SJCRH30 (cell line): ENCODE measurements at places on chromosomes 6 and 20.
A peak's percentile ranks its signal among the peaks of the same experiment; 100 is the strongest.

DNA sequence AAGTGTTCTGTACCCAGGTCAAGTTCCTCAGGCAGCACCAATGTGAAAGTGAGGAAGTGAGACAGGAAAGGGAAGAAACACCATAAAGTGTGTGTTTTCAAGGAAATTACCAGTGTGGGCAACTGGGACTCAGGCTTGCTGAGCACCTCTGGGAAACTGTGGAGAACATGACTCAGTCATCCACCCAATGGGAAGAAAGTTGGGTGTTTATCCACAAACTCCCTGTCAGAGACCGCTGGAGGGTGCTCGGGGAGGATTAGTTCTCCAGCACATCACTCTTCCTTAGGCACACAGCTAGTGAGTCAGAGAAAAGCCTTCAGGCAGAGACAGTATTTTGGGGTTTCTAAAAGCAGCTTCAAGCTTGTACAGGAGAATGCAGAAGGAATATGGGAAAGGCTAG is 93.6 kb downstream of the PCSK2 start:
- DNase-seq = no peak

DNA sequence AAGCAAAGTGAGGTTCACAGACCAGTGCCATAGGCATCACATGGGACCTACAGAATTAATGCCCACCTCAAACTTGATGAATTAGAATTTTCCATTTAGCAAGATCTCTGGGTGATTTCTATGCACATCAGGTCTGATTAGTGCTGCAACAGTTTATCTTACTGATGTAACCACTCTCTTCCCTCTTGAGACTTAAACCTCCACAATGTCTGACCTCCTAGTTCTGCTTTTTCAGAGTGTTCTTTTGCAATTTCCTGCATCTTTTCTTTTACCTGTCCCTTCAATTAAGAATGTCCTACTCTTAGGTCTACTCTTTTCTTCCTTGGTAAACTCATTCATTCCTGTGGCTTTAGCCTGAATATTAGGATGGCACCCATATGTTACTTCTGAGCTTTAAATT is 615.3 kb downstream of the TFAP2A start:
- DNase-seq = no peak

GRCh38 chr6:166512567-166512966 is 73.9 kb downstream of the RAMACL start:
- DNase-seq = no peak

- DNase-seq = no peak
Observed at GRCh38 chr20:53033176-53033575, 61.0 kb downstream of the TSHZ2 start.

GRCh38 chr6:123213921-123214320 is 217.9 kb downstream of the CLVS2 start:
- DNase-seq = no peak

DNA sequence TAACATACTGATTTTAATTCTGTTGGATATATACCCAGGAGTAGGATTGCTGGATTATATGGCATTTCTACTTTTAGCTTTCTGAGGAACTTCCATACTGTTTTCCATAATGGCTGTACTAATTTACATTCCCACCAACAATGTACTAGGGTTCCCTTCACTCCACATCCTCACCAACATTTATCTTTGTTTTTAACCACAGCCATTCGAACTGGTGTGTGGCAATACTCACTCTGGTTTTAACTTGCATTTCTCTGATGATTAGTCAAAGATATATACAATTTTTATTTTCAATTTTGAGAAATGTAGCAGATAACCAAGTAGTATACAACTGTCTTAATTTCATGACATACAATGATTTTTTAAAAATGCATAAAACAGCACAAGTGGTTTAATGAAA is 30.3 kb upstream of the ADGRG6 start:
- no peak for DNase-seq

GRCh38 chr6:149961728-149962425 is 1.9 kb upstream of the ULBP1 start:
- peak; percentile 65 for DNase-seq

- DNase-seq = peak; percentile 47
Observed at GRCh38 chr20:137668-138490, 4.5 kb upstream of the DEFB126 start.

DNA sequence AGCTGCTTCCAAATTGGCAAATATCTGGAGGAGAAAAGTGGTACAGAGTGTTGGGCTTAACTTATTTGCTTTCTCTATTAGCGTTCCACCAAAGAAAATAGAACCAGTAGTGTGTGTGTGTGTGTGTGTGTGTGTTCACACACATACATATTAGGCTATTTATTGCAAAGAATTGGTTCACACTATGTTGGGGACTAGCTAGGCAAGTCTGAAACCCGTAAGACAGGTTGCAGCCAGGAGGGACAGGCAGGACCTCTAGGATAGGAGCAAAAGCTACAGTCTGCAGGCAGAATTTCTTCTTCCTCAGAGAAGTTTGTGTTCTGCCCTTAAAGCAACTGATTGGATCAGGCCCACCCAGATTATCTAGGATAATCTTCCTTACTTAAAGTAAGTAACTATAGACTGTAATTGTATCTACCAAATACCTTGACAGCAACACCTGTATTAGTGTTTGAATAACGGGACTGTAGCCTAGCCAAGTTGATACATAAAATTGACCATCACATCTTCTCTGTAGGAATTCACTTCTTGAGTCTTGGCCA is 12.8 kb downstream of the KCTD20 start:
- DNase-seq = no peak

DNA sequence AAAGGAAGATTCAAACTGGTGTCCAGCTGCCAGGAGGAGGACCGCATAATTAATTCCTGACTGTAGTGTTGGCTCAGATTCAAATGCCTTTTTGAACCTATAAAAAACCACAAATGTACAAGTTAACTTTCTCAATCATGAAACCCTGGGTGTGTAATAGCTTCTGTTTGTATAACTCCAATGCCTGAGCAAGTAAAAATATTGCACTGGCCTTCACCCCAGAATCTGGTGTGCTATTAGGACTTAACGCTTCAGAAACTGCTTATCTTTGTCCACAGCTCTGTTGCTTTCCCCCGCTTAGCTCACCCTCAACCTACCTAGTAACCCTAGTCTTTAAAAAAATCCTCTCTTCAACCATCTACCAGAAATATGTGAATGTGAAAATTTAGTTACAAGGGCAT is 119.1 kb upstream of the MAP7 start:
- peak; percentile 83 for DNase-seq

GRCh38 chr6:154491567-154492470 is 18.7 kb downstream of the CNKSR3 start:
- no peak for DNase-seq

DNA sequence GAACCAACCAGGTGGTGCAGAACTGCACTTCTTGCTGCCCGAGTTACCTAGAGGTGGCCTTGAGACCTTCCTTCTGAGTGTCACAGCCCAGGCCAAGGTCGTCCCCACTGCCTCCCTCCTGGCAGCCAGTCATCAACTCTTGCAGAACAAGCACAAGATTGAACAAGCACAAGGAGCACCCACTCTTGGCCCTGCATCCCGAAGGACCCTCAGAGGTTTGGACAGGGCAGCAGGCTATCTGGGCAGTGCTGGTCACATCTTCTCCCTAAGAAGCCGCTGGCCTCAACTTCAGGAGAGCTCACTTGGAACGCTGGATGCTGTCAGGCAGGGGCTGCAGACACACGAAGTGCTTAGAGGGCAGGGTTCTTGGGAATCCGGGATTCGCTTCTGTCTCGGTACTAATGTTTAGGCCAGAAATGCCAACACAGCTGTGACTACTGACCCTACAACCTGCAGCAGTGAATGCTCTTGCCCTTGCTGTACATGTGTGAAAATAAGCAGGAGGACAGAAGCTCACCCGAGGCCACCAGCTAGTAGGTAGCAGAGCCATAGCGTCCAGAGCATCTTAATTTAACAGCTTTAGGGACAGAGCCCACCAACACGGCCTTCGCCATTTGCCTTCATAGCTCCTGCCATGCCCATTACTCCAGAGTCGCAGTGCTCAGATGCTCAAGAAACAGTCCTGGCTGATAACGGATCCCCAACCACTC is 4.0 kb upstream of the ACSS1 start:
- no peak for DNase-seq

DNA sequence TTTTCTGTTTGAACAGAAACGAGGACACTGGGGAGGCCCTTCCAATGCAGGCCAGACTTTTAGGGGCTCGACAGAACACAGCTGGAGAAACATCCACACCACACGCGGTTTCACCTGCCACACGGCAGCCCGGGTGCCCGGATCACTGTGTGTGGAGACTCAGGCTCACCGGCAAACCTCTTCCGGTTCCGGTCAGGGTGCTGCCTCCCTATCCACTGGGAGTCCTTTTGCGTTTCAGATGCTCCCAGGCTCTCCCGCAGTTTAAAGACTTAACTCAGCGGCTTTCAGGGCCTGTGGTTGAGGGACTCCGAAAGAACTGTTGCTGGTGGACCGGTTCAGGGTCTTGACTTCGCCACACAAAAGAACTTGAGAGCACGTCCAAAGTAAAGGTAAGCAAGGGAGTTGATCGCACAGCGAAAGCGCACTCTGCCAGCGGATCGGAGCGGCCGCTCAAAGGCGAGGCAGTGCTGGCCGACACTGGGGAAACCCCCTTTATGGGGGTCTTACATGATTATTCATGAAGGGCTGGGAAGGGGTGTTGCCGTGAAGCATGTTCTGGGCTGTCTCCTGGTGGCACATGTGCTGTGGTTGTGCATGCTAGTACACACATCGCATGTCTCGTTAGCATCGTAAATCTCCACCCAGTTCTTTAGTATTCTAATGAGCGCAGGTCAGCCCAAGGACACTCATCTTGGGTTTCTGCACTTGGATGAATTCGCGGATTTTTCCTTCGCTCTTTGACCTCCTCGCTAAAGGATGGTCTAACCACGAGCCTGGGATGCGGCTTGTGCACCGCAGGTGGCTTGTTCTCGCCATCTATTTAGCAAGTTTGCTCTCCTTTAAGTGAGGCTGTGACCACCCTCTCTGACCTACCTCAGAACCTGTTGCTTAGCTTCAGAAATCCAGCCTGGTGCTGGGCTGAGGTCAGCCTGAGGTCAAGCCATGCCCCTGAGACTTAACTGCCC is 180.3 kb downstream of the CDH26 start:
- no peak for DNase-seq

GRCh38 chr6:114762145-114762544 is 419.3 kb upstream of the HS3ST5 start:
- no peak for DNase-seq

DNA sequence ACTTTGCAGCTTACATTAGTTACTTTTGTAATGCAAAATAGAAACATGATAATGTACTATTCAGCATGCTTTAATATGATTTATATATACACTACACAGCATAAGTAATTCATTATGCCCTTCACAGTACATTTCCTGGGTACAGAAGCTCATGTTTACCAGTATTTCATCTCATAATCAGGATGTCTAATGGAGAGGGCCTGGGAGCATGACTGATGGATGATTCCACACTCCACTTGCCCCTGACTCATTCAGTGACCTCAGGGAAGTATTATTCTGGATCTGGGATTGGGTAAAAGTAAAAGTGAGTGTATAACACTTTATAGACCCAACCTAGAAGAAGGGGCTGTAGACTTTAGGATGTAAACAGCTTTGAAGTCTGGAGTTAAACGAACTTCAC is 31.4 kb upstream of the BACH2 start:
- no peak for DNase-seq

DNA sequence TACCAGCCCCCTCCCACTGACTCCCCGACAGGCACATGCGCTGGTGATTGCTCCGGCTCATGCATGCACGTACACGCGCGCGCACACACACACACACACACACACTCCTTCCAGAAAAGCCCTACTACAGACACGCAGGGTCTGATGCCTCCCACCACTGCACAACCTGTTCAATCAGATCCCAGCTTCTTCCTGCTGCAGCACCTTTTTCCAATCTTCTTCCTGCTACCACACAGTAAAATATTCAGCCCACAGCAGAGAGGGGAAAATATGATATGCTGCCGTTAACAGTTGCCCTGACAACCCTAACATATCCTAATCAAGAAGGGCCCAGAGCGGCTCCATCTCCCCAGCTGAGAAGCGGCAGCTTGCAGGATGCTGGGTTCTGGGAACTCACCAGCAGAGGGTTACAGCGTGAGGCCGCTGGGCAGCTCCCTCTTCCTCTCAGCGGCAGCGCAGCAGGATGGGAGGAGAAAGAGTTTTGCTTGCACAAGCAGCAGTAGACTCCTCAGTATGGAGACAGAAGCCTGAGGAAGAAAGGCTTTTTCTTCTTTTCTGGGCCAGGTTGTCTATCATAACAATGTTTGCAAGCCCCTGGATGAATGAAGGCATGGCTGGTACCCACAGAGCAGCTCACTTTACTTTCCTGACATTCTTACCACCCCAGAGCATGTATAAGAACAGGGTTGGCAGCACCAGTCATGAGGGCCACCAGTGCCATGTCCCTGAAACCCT is 23.9 kb downstream of the MAP7 start:
- no peak for DNase-seq

- no peak for DNase-seq
Observed at GRCh38 chr6:119891644-119892043, 542.1 kb upstream of the MAN1A1 start.

DNA sequence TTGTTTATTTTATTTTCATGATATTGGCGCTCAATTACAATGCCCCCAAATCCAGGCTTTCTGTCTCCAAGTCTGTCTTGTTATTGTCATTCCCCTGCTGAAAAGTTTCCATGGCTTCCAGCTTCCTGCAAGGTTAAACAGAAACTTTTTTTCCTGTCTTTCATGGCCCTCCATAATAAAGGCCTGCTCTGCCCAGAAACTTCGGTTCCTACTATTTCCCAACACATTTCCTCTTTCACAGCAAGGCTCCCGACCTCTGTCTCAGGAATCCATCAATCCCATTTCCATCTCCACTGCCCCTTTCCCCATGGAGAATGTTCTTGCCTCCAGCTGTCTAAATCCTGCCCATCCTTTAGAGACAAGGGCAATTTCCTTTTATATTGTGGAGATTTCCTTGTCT is 365.2 kb upstream of the JARID2 start:
- no peak for DNase-seq

GRCh38 chr6:107215334-107215733 is 100.0 kb upstream of the BEND3 start:
- no peak for DNase-seq

- no peak for DNase-seq
Observed at GRCh38 chr6:7578931-7579330, 11.1 kb upstream of the SNRNP48 start.

DNA sequence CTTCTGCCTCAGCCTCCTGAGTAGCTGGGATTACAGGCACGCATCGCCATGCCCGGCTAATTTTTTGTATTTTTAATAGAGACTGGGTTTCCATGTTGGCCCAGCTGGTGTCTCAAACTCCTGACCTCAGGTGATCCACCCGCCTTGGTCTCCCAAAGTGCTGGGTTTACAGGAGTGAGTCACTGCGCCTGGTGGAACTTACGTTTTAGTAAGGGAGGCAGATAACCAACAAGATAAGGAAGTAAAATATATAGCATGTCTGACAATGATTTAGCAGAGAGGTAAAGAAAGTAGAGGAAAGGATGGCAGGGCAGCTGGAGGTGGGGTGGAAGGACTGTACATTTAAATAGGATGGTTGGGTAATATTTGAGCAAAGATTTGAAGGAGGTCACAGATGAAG is 12.8 kb upstream of the MYMX start:
- DNase-seq = no peak

DNA sequence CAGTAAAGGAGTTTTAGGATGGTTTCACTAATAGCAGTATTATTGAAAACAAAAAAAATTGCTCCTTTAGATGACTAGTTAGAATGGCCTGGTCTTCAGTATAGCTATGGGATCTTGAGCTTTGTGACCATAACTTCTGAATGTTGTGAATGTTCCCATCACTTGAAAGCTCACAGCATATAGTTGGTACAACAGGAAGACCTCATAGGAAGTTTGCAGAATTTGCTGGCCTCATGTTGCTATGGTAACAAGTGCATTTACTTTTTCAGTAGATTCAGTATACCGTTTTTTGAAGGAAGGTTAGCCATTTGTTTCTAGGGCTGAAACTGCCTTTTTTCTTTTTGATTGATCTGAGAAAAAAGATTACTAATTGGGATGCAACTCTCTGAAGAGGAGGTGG is 8.3 kb downstream of the PHF3 start:
- DNase-seq = no peak
